Right forelimb (tissue), 1 donor: ENCODE measurements at places on chromosomes 6 and 20.
A peak's percentile ranks its signal among the peaks of the same experiment; 100 is the strongest.

GRCh38 chr6:83429857-83430610 is 817 bp downstream of the ME1 start:
- DNase-seq, result no peak

DNA sequence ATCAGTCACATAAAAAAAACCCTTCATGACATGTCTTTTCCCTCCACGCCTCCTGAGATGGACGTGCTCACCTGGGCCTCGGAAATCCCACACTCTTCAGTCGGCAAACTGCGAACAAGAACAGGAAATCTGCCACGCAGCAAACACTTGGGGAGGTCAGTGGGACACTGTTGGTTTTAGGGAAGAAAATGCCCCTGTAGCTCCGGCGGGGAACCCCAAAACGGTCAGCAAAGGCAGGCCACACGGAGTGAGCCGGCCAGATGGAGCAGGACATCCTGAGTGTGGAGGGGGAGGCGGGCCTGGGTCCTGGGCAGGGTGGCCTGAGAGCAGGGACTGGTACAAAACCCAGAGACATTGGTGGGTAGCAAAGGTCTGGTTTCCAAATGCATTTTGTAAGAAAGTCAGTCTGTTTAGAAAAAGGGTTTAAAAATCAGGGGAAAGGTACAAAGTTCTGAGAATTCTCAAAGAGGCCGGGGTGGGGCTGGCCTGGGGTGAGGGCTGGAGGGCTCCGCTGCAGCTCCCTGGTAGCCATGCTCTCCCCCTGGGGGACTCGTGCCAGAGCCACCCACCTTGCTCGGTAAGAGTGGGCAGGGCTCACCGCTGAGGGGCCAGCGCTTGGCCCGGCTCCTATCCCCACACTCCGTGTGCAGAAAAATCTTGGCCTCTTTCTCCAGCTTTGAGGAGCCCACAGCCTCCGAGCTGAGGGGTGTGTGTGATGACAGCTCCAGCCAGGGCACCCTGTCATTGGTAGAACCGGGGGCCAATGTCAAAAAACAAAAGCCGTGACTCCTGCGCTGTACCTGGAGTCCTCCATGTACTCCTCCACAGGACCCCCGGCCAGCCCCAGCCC is 5.2 kb downstream of the SLC2A4RG start:
- DNase-seq, result no peak

DNA sequence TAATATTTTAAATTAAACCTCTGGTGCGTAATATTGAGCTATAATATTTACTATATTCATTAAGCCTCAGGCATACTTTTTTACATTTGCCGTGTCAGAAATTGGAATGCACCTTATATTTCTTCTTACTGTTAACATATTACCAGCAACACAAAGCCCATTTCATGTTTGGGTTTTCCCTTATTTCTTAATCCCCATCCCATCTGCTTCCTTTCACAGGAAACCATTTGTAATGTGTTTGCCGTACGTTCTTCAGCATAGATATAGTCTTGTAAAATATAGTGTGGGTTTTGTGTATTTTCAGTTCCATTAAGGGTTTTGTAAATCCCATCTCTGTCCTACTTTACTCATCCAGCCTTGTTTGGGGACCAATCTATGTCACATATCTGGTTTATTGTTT is 6.5 kb downstream of the EYS start:
- no peak for DNase-seq

DNA sequence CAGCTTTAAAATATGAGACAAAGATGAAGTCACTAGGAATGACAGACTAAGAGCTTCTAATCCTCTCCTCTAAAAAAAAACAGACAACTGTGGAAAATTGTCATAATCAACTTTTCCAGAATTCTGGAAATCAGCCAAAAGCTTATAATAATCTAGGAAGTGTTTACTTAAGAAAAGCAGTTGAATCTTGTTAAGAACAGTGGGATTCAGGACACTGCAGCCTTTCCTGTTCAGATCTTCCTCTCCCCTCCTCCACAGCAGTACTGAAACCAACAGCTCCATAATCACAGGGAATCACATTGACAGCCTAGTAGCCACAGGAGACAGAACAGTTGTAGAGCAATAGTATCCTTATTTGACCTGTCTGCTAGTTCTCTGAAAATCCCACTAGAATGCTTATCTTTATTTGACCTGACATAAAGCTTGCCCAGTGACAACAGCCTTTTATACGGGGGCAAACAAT is 41.6 kb downstream of the IBTK start:
- DNase-seq, result no peak

- DNase-seq, result no peak
Measured at GRCh38 chr6:137171824-137172733, 1.4 kb downstream of the IL22RA2 start.

DNA sequence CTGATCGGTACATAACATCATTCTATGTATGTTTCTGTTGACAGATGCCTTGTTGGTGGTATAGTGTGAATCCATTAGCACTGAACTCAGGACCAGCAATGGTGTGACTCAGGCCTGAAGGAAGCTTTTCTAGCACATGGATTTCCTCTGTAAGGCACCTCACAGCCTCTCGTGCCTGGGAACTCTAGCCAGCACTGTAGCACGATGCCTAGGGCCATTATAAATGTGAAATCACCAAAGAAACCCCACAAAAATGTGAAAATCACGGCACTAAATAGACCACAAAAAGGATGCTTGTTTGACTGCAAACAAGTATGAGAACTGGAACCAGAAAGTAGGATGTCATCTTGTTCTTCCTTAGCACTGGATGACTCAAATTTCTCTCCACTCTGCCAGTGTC is 63.7 kb upstream of the NKX2-2 start:
- DNase-seq, result no peak

GRCh38 chr6:56292505-56293181 is 45.3 kb upstream of the COL21A1 start:
- DNase-seq, result peak; percentile 72

DNA sequence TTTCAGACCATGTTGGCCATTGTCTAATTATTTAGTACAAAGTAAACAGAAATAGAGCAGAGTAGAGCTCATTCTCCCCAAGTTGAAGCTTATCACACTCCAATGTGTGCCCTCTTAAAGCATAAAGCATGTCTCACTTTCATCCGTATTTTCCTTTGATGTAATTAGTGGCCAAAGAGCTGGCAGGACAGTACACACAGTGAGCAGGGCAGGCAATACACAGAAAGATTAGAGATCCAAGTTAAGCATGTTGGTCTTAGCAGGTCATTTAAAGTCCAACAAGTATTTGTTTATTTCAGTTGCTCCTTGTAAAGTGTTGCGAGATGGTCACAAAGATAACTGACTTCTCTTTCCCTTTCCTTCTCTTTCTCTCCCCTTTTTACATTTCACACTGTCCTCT is 47.2 kb downstream of the RFX6 start:
- no peak for DNase-seq

DNA sequence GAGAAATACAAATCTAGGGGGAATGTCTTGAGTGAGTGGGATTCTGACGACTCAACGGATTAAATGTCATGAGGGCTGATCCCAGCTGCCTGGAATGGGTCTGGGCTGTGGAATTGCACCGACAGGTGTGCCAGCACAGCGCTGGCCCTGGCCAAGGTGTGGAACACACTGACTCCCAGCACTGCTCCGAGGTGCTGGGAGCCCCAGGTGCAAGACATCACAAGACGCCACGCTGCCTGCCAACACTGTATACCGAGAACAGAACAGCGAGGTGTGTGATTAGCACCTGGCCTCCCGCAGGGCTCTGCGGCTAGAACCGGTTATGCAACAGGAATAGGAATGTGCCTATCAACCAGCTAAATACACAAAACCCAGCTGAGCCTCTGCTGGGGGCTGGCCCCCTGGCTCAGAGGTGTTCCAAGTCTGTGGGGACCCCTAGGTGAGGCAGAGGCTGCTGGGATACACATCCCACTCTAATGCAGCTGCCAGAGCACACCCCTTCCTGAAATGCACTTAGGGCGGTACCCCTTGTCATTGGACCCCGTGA is 24.8 kb upstream of the APMAP start:
- no peak for DNase-seq

GRCh38 chr20:44388466-44389023 is 33.0 kb downstream of the HNF4A start:
- DNase-seq, result peak; percentile 58

DNA sequence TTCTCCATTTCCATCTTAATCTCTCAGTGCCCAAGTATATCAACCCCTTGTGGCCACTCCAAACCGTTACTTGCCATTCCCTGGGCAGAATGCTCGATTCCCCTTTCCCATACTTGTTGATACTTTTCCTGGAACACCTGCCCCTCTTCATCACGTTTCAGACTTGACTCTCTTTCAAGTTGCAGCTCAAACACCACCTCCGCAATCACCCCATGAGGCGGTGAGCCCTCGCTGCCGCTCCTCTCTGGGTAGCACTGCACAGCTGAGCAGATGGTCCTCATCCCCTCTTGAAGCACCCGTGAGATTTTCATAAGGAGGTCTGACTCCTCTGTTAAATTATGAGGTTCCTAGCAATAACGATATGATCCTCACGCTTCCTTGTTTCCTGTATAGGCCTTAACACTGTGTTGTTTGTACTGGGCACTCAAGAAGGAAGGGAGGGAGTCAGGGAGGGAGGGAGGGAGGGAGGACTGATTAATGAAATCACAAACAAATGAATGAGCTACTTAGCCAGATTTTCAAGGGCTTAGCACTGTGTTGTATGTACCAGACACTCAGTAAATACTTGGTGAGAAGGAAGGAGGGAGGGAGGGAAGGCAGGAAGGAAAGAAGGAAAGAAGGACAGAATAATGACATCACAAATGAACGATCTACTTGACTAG is 8.0 kb upstream of the UQCC2 start:
- no peak for DNase-seq

GRCh38 chr20:41166201-41167117 is 29.1 kb downstream of the PLCG1 start:
- DNase-seq, result no peak
